SJSA1 (cell line): ENCODE measurements at places on chromosomes 6 and 20. TPM values are rescaled to one million over a fixed set of nuclear protein-coding genes. Genes with fewer than 3 reads are reported as not detected.

DNA sequence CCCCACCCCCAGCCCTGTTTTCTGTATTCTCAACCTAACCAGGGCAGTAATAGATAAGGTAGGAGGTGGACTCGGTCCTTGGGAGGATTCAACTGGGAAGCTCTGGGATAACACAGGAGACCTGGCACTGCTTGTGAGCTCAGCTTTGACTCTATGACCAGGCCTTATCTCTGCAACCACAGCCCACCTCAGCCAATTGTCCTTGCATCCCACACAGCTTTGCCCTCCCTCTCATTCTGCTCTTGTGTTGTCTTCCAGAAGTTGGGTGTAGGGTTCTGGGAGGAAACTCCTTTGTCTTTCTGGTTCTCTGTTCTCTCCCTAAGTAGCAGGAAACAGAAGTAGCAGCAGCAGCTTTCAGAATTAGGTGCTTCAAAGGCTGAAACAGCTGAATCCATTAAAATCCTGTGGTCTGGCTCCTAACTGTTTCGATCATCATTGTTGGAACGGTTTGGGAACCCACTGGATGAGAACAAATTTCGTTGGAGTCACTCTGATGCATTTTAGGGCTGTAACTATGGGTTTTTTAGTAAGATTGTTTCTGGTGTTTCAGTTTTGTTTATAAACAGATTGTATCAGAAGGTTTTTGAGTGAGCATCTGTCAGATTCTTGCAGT, 32.4 kb upstream of the SNX9 start:
- DNase-seq = no peak

TNNC2 gene
- not detected in 2 replicates for total RNA-seq

GRCh38 chr6:100700009-100700408, 181.1 kb downstream of the ASCC3 start:
- no peak for DNase-seq

DNA sequence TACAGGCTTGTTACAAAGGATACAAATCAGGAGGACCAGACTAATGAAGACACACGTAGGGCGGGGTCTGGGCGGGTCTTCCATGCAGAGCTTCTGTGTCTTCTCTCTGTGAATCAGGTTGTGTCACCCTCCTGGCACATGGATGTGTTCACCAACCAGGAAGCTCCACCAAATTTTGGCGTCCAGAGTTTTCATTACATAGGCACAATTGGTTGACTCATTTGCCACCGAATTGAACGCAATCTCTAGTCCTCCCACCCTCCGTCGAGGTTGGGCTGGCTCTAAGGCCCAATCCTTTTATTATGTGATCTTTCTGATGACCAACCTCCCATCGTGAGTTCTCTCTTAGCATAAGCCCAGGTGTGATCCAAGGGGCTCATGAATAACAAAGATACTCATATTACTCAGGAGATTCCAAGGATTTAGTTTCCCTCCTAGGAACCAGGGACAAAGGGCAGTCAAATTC, 36.3 kb upstream of the DDR1 start:
- DNase-seq = no peak
